ENCODE measurements at places on chromosomes 13 and 19. TPM values are rescaled to one million over a fixed set of nuclear protein-coding genes. Genes with fewer than 3 reads are reported as not detected.

DNA sequence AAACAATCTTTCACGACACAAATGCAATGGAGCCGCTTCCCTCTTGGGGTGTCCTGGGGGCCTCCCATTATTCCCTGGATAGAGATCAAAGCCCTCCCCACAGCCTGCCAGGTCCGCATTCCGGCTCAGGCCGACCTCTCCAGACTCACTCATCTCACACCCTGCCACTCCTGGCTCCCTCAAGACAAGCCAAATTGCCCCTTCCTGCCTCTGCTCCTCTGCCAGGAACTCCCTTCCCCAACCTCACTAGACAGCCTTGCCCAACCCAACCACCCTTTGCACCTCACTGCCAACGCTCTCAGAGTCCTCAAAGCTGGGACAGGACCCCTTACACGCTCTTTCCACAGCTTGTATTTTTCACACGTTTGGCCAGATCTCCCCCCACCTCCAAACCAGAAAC, 1.5 kb downstream of the ABHD17A start:
- no peak for DNase-seq

LIM2 gene
- total RNA-seq = not detected

- no peak for DNase-seq
Observed at GRCh38 chr19:39595950-39596349, 6.4 kb upstream of the LGALS13 start.

DNA sequence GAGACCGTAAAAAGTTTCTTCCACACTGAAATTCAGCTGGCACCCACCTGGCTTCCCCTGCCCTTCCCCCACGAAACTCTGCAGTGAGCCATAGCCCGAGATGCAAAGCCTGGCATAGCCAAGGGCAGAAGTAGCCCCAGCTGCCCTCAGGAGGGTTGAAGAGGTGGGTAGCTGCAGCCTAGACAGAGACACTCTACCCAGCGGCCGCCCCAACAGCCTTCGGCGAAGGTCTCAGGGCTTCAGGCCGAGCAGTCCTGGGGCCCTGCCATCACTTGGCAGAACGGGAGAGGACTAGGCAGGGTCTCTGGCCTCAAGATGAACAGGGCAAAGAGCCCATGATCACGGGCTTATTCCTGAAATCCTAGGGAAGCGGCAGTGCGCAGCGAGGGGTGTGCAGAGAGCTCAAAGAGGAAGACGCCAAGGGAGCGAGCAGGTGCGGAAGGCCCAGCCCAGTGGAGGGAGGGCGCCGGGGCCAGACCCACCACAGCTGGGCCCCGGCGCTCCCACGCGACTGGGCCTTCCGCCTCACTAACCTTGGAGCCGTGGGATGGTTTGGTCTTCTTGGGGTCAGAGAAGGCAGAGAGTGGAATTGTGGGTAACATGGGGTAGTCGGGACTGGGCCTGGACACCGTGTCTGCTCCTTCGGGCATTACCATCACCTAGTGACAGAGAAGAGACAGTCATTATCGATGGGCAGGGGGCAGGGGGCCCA, 53.2 kb downstream of the MLLT1 start:
- no peak for DNase-seq

GRCh38 chr19:34336781-34337271, 28.2 kb upstream of the GPI start:
- DNase-seq = no peak

DNA sequence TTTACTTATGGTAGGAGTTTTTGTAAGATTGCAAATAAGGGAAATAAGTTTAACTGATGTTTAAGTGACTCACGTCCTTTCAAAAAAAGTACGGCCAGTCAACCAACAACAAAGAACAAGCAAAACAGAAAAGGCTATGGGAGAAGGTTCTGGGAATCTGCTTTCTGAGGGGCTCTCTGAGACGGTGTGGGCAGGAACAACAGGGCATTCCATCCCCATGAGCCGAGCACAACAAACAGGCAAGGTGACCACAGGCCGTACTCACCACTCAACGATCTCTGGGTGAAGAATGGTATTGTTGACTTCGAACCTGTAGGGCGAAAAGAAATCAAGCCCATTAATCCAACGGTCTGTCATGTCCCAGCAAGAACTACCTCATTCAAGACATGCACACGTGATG, 43.8 kb downstream of the PEPD start:
- DNase-seq = no peak

DNA sequence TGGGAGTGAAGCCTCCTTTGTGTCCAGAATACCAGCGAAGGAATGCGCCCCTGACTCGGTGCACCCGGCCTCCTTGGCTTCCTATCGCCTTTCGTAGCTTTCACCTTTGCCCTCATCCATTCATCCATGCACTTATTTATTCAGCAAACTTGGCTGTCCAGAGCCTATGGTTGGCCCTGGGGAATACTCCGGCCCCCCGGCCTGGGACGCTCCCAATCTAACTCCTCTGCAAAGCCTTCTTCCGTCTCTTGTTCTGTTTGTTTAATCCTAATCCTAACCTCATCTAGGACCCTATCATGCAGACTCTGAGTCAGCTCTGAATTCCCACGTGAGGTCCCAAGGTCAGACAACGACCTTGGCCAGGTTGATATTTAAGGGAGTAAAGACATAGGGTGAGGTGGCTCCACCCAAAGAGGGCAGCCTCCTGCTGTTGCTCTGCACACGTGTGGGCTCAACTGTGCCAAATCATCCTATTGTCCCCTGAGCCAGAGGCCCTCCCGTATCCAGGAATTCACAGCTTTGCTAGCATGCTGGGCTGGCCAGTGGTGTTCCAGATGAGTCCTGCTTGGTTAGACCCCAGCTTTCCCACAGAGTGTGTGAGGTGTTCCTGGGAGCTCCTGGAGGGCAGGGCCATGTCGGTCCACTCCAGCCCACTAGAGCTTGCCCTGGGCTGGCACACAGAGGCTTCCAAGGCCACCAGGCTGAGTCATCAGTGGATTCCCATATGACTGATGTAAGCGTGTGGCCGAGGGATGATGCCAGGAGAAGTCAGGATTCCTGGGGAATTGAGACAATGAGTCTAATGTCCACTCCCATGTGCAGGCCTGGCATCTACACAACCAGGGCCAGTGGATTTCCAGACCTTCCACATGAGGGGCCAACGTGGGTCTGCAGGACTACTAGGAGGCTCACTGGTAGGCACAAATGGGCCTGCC, 6.5 kb upstream of the CCNE1 start:
- DNase-seq = no peak

- DNase-seq = no peak
Observed at GRCh38 chr19:41774515-41774980, 19.2 kb downstream of the CEACAM6 start.

PDX1 gene
- total RNA-seq = not detected

- DNase-seq = no peak
Observed at GRCh38 chr13:77836423-77836822, 82.2 kb downstream of the EDNRB start.

DNA sequence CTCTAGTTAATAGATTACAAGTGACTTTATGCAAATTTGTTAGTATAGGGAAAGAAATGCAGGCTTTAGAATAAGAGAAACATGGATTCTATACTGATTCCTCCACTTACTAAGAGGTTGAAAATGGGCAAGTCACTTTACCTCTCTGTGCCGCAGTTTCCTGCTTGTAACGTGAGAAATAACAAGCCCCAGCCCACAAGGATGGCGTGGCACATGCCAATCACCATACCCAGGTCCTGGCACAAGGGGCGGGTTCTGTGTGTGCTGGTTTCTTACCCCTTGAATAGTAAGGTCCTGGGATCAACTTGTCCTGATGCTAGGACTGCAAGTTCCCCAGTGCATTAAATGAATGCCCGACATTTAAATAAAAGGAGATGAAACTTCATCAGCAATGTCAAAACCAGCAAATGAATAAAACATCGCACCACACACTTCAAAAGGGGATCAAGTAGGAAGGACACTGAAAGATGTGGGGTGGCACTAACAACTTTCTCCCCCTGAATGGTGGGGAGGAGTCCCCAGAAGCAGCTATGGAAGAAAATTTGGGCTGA, 7.9 kb upstream of the SIGLEC9 start:
- DNase-seq = no peak

SOHLH2 gene
- not detected for total RNA-seq

GRCh38 chr13:106078191-106078590, 457.3 kb downstream of the EFNB2 start:
- no peak for DNase-seq

- no peak for DNase-seq
Observed at GRCh38 chr13:76829572-76830327, 56.5 kb downstream of the KCTD12 start.

ZNF66 gene
- total RNA-seq = 7.1 TPM

GRCh38 chr13:35714588-35715377, 238.3 kb upstream of the MAB21L1 start:
- no peak for DNase-seq

GRCh38 chr13:79196366-79196765, 209.7 kb downstream of the RBM26 start:
- no peak for DNase-seq

DNA sequence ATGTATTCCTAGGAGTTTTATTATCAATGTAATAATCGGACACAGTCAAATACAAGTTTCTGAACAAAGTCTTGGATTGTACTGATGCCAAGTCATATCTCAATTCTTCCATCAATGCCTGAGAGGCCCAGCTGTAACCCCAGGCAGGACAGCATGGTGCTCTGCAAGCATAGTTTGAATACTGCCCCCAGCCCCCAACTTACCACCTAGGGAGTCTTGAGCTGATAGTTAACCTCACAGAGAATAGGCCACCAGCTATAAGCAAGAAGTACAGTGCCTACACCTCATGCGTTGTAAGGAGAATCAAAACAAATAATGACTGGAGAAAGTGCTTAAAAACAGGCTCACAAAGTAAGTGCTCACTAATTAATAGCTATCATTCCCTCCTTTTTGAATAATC, 2.7 kb downstream of the PROSER1 start:
- DNase-seq = no peak

- no peak for DNase-seq
Observed at GRCh38 chr13:23506071-23506806, 64.0 kb upstream of the TNFRSF19 start.

- no peak for DNase-seq
Observed at GRCh38 chr13:95181586-95181985, 119.7 kb downstream of the ABCC4 start.

DNA sequence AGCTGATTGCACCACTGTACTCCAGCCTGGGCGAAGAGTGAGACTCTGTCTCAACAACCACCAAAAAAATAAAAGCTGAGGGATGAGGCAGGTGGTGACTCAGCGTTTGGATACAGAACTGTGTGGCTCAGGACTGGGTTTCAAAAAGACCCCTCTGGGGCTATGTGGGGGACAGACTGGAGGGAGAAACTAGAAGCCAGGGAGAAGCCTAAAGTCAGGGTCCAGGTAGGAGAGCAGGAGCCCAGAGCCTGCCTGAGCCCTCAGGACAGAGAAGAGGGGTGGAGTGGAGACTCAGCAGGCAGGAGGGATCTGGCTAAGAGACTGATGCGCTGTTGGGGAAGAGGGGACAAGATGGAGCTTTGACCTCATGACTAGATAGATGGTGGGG, 1.8 kb upstream of the CD37 start:
- DNase-seq = no peak

PRR12 gene
- 11.9 TPM for total RNA-seq

GRCh38 chr19:58559275-58560006, 1.0 kb upstream of the UBE2M start:
- no peak for DNase-seq

NANOS2 gene
- not detected for total RNA-seq

GRCh38 chr19:49691243-49692146, 579 bp downstream of the CPT1C start:
- DNase-seq = no peak

DNAAF3 gene
- 1.1 TPM for total RNA-seq

DNA sequence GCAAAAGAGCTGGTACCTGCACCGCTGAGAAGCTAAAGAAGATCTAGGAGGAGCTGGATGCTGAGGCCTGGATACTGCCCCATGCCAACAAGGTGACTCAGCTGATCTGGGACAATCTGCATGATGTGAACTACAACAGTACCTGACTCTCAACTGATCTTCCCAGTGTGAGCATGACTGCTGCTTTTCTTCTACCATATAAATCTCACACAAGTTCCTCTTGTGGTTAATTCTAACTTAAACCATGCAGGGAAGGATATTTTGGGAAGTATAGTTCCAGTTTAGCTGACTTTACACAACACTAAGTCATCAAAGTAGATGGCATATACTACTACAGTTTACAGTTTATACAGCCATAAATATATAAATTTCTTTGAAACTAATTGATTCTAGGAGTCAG, 91.9 kb downstream of the SLAIN1 start:
- no peak for DNase-seq

DNA sequence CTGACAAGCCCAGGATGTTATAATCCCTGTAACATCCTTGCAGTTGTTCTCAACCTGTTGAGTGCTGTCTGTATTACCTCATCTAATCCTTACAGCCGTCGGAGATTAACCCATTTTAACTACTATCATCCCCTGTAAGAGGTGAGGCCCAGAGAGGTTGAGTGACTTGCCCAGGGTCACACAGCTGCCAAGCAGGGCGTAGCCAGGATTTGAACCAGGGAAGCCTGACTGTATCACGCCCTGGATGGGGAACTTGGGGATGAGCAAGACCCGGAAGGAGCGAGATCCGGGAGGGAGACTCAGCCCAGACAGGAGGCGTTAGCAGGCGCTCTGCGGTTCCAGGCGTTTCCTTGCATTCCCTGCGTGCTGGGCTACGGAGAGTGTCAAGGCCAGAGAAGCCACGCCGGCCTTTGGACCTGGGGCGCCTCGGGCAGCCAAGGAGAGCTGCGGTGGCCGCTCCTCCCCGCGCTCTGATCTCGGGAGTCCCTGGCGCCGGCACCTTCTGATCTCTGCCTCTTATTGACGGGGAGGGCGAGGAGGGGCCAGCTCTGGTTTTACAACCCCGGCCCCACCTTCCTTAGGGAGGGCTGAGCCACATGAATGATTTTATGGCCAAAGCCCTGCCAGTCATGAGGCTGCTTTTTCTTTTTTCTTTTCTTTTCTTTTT, 6.2 kb downstream of the SULT2B1 start:
- no peak for DNase-seq

NTN5 gene
- total RNA-seq = not detected

HSD11B1L gene
- 9.4 TPM for total RNA-seq

DNA sequence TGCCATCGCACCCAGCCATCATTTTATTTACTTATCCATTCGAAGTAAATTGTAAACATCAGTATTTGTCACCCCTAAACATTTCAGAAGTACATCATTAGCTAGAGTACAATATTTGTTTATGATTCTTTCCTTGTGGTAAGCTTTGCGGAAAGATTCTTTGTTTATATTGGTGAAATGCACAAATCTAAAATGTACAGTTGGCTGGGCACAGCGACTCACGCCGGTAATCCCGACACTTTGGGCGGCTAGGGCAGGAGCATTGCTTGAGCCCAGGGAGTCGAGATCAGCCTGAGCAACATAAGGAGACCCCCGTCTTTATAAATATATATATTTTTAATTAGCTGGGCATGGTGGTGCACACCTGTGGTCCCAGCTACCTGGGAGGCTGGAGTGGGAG, 10.1 kb downstream of the LGALS7B start:
- no peak for DNase-seq

- DNase-seq = no peak
Observed at GRCh38 chr13:111202745-111203144, 87.6 kb downstream of the ARHGEF7 start.

C19orf33 gene
- total RNA-seq = 522 TPM

- DNase-seq = no peak
Observed at GRCh38 chr19:55667958-55668357, 7.1 kb upstream of the EPN1 start.

Measured in esophagus squamous epithelium (tissue), 5 donors.